Lower lobe of right lung (tissue), 2 donors: ENCODE measurements at places on chromosomes 5 and 9. TPM values are rescaled to one million over a fixed set of nuclear protein-coding genes. Genes with fewer than 3 reads are reported as not detected.

The DNM1 gene
- 8.8 TPM for total RNA-seq

The FOXD4L6 gene
- total RNA-seq: not detected

The PLAC8L1 gene
- not detected for total RNA-seq

The EPB41L4B gene
- total RNA-seq: 12.1 TPM

The AKNA gene
- total RNA-seq: 66.9 TPM

The KIF27 gene
- 10.4 TPM for total RNA-seq

The NIM1K gene
- 4.8 TPM for total RNA-seq

The SLCO6A1 gene
- total RNA-seq: not detected

The PCDHA12 gene
- total RNA-seq: 6.6 TPM

The PCDHB14 gene
- 2.1 TPM for total RNA-seq

The RNF38 gene
- total RNA-seq: 48.9 TPM

The DDX4 gene
- not detected for total RNA-seq

The C9orf153 gene
- total RNA-seq: 0.95 TPM

The FAXDC2 gene
- total RNA-seq: 72.7 TPM

The SV2C gene
- 0.32 TPM for total RNA-seq

The C1QTNF3 gene
- total RNA-seq: 6.7 TPM

The PRUNE2 gene
- total RNA-seq: 13.6 TPM

The FAM174A gene
- 20.5 TPM for total RNA-seq

- no peak overlapping the region for H3K27ac ChIP-seq
- H3K36me3 ChIP-seq: no peaks in the 10 kb centered on the region
- H3K27me3 ChIP-seq: no peaks in the 10 kb centered on the region
- no peaks in the 10 kb centered on the region for H3K4me1 ChIP-seq
- H3K4me3 ChIP-seq: no peak overlapping the region
- no peak for DNase-seq
These were observed 161.0 kb upstream of the SLC12A2 start for GRCh38 chr5:127922603-127923002.

DNA sequence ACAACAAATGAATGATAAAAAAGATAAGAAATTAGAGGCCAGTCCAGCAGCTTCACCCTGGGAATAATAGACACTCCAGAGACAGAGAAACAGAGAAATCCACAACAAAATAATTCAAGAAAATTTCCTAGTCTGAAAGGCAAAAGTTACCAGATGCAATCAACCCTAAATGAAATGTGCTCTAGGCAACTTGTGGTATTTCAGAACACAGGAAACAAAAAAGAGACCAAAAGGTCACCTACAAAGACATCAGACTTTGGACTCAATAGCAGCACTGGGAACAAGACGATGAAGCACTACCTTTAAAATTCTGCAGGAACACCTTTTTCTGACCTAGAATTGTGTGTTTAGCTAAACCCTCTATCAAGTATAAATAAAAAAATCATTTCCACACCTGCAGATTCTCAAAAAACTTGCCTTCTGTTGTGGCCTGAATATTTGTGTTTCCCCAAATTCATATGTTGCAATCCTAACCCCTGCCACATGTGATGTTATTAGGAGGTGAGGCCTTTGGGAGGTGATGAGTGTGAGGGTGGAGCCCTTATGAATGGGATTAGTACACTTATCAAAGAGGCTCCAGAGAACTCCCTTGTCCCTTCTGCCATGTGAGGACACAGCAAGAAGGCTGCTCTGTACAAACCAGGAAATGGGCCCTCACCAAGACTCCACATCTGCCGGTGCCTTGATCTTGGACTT lies 5.9 kb upstream of the MAPK9 start:
- H3K27me3 ChIP-seq: no peaks in the 10 kb centered on the region
- H3K4me1 ChIP-seq: peaks cover 10% of the 10 kb centered on the region
- no peak overlapping the region for H3K4me3 ChIP-seq
- H3K27ac ChIP-seq: no peak overlapping the region

DNA sequence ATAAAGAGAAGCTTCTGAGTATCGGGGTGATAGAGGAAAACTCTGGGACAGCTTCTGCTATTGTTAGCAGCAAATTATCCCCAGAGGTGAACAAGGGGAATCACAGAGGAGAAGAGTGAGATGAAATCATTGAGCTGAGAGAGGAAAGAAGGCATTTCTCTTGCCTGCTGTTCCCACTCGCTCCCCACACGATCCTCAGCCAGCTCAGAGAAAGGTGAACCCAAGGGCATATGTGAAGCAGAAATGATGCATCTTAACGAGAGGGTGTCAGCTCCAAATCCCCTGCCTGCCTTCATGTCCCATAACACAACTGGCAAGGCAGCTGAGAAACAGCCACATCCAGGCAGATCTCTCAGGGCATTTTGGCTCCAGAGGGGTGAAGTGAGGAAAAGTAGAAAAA lies 111.6 kb downstream of the BRINP1 start:
- H3K36me3 ChIP-seq: no peaks in the 10 kb centered on the region
- no peaks in the 10 kb centered on the region for H3K4me1 ChIP-seq
- H3K27ac ChIP-seq: no peak overlapping the region
- no peaks in the 10 kb centered on the region for H3K27me3 ChIP-seq
- no peak overlapping the region for H3K4me3 ChIP-seq

GRCh38 chr5:53262348-53262970 lies 152.9 kb upstream of the MOCS2 start:
- H3K27me3 ChIP-seq: no peaks in the 10 kb centered on the region
- no peak overlapping the region for H3K4me3 ChIP-seq

DNA sequence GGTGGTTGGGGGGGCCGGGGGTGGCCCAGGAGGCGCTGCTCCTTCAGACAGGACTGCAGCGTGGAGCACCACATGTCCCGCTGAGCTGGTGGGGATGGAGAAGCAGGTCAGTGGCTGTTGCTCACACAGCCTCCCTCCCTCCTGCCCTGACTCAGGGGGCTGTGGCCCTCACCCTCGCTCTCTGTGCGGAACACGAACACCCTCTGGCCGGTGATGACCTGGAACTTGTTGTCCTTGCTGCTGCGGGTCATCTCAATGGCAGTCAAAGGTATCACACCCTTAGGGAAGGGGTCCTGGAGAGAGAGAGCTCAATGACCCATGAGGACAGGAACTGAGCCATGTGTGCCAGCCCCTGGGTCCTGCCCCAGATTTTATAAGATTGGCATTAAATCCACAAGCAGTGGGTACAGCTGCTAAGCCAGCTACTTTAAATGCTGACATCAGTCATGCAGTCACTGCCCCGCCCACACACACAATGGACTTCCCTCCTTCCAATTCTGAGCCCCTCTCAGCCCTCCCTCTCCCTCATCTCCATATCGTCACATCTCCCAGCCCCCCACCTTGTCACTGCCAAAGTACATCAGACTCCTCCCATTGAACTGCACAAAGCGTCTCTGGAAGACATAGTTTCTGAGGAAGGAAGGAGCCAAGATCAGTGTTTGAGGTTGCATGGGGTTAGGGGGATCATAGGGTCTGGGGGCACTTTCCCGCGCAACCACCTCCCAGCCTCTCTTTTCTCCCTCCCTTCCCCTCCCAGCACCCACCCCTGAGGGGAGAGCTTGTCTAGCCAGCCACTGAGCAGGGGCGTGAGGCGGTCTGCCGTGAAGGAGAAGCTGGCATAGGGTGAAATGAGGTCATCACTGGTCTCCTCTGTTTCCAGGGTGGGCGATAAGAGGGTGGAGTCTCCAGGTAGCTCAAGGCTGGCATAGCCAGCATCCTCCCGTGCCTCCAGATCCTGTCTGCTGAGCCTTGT lies 8.9 kb downstream of the ARAP3 start:
- H3K27me3 ChIP-seq: no peaks in the 10 kb centered on the region
- H3K4me1 ChIP-seq: no peaks in the 10 kb centered on the region
- no peak overlapping the region for H3K27ac ChIP-seq
- no peak overlapping the region for H3K4me3 ChIP-seq

DNA sequence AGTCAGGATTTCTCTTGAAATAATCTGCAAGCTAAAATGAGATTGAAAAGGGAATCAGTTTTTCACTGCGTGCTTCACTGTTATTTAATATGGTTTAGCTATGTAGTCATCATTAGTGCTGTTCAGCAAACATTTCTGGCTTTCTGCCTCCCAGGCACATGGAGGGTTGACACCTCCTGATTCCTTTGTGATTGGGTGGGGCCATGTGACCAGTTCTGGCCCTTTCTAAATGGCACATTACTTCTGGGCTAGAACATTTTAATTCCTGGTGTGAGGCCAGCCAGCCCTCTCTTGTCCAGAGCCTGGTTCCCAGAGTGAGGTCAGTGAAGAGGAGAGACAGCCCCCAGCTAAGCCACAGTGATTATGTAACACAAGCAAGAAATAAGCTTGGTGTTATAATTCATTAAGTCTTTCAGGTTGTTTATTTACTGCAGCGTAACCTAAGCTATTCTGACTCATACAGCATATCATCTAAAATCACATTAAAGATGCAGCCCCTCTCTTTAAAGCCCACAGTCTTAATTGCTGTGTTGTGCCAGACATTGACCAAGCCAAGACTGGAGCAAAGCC lies 17.4 kb upstream of the ARSI start:
- no peaks in the 10 kb centered on the region for H3K4me1 ChIP-seq
- no peak for DNase-seq
- no peak overlapping the region for H3K4me3 ChIP-seq
- no peaks in the 10 kb centered on the region for H3K27me3 ChIP-seq
- H3K36me3 ChIP-seq: no peaks in the 10 kb centered on the region

- H3K27me3 ChIP-seq: no peaks in the 10 kb centered on the region
- no peaks in the 10 kb centered on the region for H3K4me1 ChIP-seq
- no peak for DNase-seq
- H3K36me3 ChIP-seq: no peaks in the 10 kb centered on the region
- no peak overlapping the region for H3K27ac ChIP-seq
These were observed 83.4 kb upstream of the SHISAL2B start for GRCh38 chr5:64606926-64607325.

GRCh38 chr5:69225860-69226259 lies 8.8 kb upstream of the CDK7 start:
- H3K36me3 ChIP-seq: peaks cover 61% of the 10 kb centered on the region
- no peak for DNase-seq
- no peak overlapping the region for H3K4me3 ChIP-seq
- H3K27me3 ChIP-seq: no peaks in the 10 kb centered on the region
- H3K27ac ChIP-seq: no peak overlapping the region
- H3K4me1 ChIP-seq: no peaks in the 10 kb centered on the region

GRCh38 chr5:14168793-14169262 lies 25.7 kb downstream of the TRIO start:
- H3K36me3 ChIP-seq: no peaks in the 10 kb centered on the region
- H3K27me3 ChIP-seq: no peaks in the 10 kb centered on the region
- no peak for DNase-seq
- H3K4me3 ChIP-seq: no peak overlapping the region
- H3K27ac ChIP-seq: no peak overlapping the region
- peaks cover 69% of the 10 kb centered on the region for H3K4me1 ChIP-seq

DNA sequence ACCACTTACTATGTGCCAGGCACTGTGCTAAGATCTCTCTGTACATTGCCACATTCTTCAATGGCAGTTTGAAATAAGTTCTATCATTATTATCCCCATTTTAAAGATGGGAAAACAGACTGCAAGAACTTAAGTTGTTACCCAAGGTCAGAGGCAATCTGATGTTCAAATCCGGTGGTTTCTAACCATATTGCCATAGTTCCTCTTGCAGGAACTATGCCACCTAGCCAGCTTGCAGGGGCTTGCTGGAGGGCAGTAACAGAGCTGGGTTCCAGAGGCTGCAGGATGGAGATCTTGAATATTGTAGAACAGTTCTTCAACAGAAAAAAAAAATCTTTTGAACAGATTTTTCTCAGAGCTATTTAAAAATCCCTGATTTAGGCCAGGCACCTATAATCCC lies 71.8 kb upstream of the TNFAIP8 start:
- no peak for DNase-seq
- H3K4me1 ChIP-seq: peaks cover 49% of the 10 kb centered on the region
- no peaks in the 10 kb centered on the region for H3K36me3 ChIP-seq
- H3K4me3 ChIP-seq: no peak overlapping the region
- H3K27ac ChIP-seq: no peak overlapping the region
- H3K27me3 ChIP-seq: no peaks in the 10 kb centered on the region

GRCh38 chr5:119385536-119386128 lies 29.8 kb downstream of the TNFAIP8 start:
- DNase-seq: no peak
- H3K27ac ChIP-seq: no peak overlapping the region
- no peak overlapping the region for H3K4me3 ChIP-seq
- H3K27me3 ChIP-seq: no peaks in the 10 kb centered on the region

DNA sequence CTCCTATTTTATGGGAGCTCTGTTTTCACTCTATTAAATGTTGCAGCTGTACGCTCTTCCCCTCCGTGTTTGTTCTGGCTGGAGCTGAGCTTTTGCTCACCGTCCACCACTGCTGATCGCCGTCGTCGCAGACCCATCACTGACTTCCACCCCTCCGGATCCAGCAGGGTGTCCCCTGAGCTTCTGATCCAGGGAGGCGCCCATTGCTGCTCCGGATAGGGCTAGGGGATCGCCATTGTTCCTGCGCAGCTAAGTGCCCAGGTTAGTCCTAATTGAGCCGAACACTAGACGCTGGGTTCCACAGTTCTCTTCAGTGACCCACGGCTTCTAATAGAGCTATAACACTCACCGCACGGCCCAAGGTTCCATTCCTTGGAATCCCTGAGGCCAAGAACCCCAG lies 96.2 kb upstream of the PRDM9 start:
- H3K36me3 ChIP-seq: no peaks in the 10 kb centered on the region
- H3K4me1 ChIP-seq: no peaks in the 10 kb centered on the region
- H3K4me3 ChIP-seq: no peak overlapping the region
- no peak for DNase-seq

- H3K36me3 ChIP-seq: no peaks in the 10 kb centered on the region
- H3K4me3 ChIP-seq: no peak overlapping the region
- H3K4me1 ChIP-seq: no peaks in the 10 kb centered on the region
- no peaks in the 10 kb centered on the region for H3K27me3 ChIP-seq
- H3K27ac ChIP-seq: no peak overlapping the region
These were observed 100.6 kb downstream of the CETN3 start for GRCh38 chr5:90308787-90309585.

DNA sequence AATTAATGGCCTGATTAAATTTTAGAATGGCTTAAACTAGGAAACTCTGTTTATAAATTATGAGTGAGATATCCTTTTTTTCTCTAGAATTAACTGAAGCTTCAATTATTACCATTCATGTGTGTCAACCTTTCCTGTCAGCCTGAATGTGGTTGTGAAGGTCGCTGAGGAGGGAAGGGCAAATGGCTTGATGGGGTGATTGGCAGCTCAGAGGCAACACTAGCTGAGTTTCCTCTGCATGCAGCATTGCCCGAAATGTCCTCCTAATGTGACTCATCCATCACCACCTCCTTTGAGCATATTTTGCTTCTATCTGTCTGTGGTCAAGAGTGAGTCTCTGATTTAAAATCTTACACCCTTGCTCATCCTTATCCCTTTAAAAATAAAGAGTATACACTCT lies 281.9 kb downstream of the TENT4A start:
- no peak for DNase-seq
- no peak overlapping the region for H3K27ac ChIP-seq
- no peaks in the 10 kb centered on the region for H3K36me3 ChIP-seq
- H3K4me1 ChIP-seq: no peaks in the 10 kb centered on the region

- H3K27ac ChIP-seq: no peak overlapping the region
- DNase-seq: no peak
- H3K36me3 ChIP-seq: no peaks in the 10 kb centered on the region
- no peak overlapping the region for H3K4me3 ChIP-seq
- peaks cover 46% of the 10 kb centered on the region for H3K4me1 ChIP-seq
- no peaks in the 10 kb centered on the region for H3K27me3 ChIP-seq
These were observed 15.0 kb downstream of the ARHGAP26 start for GRCh38 chr5:142785206-142785605.
